ENCODE measurements at places on chromosomes 4 and X. TPM values are rescaled to one million over a fixed set of nuclear protein-coding genes. Genes with fewer than 3 reads are reported as not detected.

TIGD4 gene
- not detected for total RNA-seq

SPIN2A gene
- total RNA-seq = 0.61 TPM

F8A3 gene
- 4.4 TPM for total RNA-seq

HSFX4 gene
- not detected for total RNA-seq

SLC25A43 gene
- 1.4 TPM for total RNA-seq

DAPP1 gene
- 3.6 TPM for total RNA-seq

CFP gene
- 6.2 TPM for total RNA-seq

ATP7A gene
- total RNA-seq = 14.3 TPM

PTTG2 gene
- total RNA-seq = 1.4 TPM

SSX4 gene
- not detected for total RNA-seq

RAB40A gene
- not detected for total RNA-seq

DGKK gene
- total RNA-seq = not detected

TMEM255A gene
- total RNA-seq = not detected

TKTL2 gene
- not detected for total RNA-seq

GABRG1 gene
- total RNA-seq = not detected

TDO2 gene
- not detected for total RNA-seq

CLNK gene
- total RNA-seq = not detected

ALPK1 gene
- total RNA-seq = 6.5 TPM

VCX3B gene
- total RNA-seq = not detected

NR0B1 gene
- total RNA-seq = not detected

JAKMIP1 gene
- 2.3 TPM for total RNA-seq

LRP2BP gene
- total RNA-seq = 2.3 TPM

RIPPLY1 gene
- total RNA-seq = not detected

FMR1NB gene
- total RNA-seq = not detected

AVPR2 gene
- total RNA-seq = not detected

CXCL10 gene
- not detected for total RNA-seq

DUSP21 gene
- total RNA-seq = not detected

EVC2 gene
- total RNA-seq = 1.2 TPM

NWD2 gene
- total RNA-seq = not detected

Measured in CD8-positive, alpha-beta T cell (primary cell).